ENCODE measurements at places on chromosomes 11 and 22. TPM values are rescaled to one million over a fixed set of nuclear protein-coding genes. Genes with fewer than 3 reads are reported as not detected.
A peak's percentile ranks its signal among the peaks of the same experiment; 100 is the strongest.

DNA sequence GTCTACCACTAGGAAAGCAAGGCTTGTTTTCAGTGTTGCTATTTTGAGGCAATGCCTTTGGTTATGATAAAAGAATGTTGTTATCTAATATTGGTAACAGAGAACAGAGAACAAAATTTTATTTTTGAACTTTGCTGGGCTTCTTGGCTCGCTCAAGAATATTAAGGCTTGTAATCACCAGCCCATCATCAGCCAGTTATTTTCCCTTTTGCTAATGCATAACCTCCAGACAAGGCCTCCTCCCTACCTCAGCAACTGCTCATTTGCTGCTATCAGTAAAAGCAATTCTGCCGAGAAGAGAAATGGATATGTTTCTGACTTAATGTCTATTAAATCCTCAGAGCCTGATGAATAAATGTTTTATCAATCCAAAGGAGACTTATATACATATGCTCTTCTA lies 8.9 kb downstream of the MTMR2 start:
- no peak for DNase-seq

GRCh38 chr11:112162761-112163546 lies 940 bp downstream of the IL18 start:
- DNase-seq: no peak

DNA sequence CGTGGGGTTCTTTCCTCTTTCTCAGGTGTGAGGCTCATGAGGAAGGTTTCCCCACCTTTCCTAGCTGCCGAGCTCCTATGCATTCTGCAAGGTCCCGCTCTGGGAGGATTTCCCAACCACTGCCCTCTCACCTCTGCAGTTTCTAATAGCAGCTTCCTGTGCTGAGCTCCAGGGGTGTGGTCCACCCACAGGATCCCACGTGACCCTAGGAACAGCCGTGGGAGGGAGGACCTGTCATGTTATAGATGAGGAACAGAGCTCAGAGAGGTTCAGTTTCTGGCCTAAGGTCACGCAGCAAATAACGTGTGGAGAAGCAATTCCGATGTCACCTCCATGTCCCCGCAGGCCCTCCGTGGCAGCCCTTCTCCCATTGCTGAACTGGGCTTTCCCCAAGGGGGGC lies 38.5 kb downstream of the FLRT1 start:
- no peak for DNase-seq

DNA sequence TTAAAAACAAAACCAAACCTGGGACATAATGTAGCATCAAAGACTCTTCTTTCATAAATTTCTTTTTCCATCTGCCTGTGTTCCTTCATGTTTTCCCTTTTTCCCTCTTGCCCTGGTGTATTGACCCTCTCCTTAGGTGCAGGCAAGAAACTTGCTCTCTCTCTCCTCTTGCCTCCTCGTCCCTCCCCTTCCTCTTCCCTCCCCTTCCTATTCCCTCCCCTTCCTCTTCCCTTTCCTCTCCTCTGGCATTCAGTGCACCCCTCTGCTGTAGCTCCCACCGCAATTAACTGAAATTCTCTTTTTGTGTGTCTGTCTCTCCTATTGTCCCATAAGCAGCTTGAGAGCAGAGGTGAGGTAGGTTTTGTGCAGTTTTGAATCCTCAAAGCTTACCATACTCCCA lies 49.9 kb downstream of the CSF2RB start:
- DNase-seq: no peak

DNA sequence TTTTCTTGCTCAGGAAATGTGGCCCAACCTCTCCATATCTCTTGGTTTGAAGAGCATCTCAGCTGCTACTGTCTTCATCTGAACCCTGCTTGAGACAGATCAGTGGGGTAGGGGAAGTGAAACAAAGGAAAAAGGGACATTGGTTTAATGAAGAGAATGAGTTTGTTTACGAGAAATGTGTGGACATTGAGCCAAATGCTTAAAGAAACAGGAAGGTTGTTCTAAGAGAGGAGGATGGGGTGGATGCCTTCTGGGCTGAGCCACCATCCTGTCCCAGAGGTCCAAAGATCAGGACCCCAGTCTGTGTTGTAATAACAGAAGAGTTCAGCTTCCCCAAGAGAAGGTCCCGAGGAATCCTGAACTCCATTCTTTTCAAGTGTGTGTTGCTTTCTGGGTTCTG lies 369.7 kb downstream of the INSC start:
- DNase-seq: no peak

- DNase-seq: no peak
These were observed 13.4 kb downstream of the TTLL12 start for GRCh38 chr22:43173566-43173965.

DNA sequence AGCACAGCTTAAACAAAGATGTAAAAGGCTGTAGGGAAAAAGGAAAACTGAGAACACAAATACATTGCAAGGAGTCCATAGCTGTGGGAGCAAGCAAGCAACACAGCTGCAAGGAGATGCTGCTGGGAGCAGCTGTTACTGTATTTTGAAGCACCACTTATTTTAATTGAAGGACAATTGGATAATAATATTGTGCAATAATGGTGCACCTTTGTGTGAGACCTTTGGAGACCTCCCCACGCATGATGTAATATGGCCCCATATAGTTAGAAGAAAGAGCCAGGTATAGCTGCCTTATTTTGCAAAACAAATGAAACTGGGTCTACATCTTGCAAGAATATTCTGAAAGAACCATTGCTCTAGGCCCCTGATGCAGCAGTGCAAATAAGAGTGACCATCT lies 191.1 kb upstream of the KIRREL3 start:
- no peak for DNase-seq

GRCh38 chr11:117606211-117606610 lies 190.8 kb downstream of the DSCAML1 start:
- no peak for DNase-seq

DNA sequence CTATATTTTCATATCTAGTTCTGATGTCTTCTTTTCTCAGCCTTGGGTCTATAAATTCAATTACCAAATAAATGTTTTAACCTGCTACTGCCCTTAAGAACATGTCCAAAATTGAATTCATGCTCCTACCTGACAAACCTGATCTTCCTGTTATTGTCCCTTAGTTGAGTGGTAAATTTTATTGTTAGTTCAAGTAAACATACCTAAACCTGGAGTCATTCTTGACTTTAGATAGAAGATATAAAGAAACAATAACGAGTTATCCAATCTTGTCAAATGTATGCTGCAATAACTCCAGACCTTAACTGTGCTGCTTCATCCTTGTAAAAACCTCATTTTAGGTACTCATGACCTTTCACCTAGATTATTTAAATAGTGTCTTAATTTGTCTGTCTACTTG lies 34.6 kb upstream of the SC5D start:
- peak; percentile 10 for DNase-seq

DNA sequence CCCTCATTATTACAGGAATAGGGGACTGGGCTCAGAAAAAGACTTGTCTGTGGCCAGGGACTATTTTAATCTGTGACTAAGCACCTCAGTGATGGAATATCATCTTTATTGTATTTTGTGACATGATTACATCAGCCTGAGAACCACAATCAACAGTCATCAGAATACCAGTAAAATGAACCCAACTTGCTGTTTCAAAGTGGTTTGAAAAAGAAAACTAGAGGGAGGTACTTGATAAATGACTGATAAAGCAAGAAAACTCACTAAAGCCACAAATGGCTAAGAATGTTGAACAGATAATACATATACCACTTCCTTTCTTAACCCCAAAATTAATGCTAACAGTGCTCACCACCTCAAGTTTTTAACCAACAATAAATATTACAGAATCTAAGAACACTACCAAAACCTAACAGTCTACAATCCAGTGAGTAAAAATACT lies 155.7 kb downstream of the ATG16L2 start:
- DNase-seq: peak; percentile 14

DNA sequence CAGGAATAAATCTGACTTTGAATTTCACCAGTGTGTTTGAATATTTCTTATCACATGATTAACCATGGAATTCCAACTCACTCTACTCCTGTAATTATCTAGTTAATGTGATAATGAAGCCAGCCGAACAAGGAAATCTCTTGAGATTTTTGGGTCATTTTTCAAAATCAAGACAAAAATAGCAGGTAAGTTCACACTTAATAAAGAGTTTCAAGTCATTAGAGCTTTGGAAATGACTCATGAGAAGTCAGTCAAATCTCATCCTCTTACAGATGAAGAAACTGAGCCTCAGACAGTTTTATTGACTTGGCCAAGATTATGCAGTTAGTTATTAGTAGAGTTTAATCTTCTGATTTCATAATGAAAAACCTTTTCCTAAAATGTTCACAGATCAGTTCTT lies 148.8 kb downstream of the ARHGAP42 start:
- DNase-seq: no peak

DNA sequence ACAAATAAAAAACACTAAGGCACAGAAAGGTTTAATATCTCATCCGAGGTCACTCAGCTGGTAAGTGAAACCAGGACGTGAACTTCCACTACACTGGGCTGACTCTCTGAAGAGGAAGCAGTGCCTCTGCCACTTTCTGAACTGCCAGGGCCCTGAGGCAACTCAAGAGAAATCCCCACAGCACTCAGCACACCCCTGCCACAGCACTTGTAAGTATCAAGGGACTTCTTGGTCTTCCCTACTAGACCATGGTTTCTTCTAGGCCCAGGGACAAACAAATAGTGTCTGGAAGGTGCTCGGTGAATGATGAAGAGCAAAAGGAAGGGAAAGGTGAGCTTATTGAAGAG lies 49.7 kb downstream of the RPL27A start:
- DNase-seq: no peak

DNA sequence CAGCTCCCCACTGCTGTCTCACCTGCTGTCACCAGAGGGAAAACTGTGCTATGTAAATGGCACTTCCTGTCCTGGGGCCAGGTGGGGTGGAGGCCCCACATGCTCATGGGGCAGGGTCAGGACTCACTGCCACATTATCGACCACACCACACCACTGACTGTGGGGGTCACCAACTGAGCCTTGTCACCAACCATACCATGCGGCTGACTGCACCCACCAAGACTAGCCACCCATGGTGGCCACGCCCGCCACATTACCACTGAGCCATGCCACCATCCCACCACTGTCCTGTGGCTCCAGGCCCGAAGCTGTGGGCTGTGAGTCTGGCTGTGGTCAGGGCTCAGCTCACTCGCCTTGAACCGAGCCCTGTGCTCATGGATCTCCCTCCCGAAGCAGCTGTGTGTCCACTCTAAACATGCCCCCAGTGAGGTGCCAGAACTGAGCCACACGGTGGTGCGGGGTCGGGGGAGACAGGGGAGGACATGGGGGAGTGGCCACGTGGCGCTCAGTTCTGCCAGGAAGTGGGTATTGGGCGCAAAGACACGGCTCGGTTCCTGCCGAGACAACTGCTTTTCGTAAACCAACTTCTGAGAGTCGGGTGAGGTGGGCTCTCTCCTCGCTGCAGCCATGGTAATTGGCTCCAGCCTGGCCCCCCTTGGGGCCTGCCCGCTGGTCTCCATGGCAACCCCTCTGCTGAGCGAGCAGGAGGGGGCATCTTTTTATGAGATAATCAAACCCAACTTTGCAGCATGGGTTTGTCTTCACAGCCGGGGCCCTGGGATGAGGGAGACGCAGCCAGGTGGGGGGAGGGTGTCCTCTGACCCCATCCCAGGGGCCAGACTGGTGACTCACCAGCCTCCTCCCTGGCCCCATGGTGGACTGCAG lies 23.2 kb downstream of the RTN4R start:
- no peak for DNase-seq

- no peak for DNase-seq
These were observed 741 bp downstream of the CARS1 start for GRCh38 chr11:3056296-3057068.

DNA sequence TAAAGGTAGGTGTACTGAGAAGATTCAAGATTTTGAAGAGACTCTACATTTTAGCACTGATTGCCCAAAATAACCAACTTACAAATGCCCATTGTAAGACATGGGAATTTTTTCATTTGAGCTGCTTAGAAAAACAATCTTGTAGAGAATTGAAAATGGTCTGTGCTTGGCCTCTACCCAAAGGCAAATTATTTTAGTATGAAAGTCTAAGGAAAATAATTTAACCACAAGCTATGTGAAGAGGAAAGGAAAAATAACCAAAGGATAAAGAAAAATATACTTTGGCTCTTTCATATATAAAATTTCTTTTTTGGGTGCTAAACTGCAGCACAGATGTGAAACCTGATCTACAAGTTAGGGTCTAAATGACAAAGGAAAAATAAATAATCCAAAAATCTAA lies 54.9 kb downstream of the ME3 start:
- DNase-seq: no peak

DNA sequence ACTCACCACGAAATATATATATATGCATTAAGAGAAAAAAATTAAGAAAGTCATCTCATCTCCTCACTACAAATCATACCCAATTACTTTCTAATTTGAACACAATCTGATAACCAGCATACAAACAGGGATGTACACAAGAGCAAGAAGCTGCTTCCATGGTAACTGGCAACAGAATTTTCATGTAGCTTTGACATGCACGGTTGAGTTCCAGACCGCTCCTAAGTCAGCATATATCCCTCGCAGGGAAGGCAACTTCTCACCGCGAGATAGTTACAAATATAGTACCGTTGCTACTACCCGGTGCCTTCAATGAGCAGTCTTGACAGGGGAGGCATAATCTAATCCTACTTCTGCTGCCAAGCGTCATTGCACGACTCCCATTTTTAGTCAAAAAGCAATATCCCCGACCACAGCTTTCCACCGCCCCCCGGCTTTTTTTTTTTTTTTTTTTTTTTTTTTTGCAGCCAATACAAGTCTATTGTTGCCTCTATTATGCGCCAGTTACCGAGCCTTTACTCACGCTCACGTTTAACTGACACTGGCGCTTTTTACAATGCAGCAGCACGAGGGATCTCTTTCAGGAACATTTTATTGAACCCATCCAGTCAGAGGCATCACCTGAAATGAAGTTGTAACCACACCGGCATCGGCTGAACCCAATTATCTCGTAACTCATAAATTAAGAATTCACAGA lies 2.2 kb downstream of the CADM1 start:
- no peak for DNase-seq

The GLB1L3 gene
- 0.75 TPM for total RNA-seq

The OR56B1 gene
- total RNA-seq: not detected

The CALCA gene
- 6.0 TPM for total RNA-seq

The ANGPTL5 gene
- not detected for total RNA-seq

The CNIH2 gene
- total RNA-seq: 0.21 TPM

Data from kidney epithelial cell (primary cell).